Stimulated activated CD4-positive, alpha-beta T cell treated with anti-CD3 and anti-CD28 coated beads, TNF-alpha, amount 100 ng/mL, for 48 hours (primary cell): ENCODE measurements at places on chromosomes 3 and 15.

- no peak for DNase-seq
Measured at GRCh38 chr3:50464569-50464968, 38.9 kb downstream of the CACNA2D2 start.

DNA sequence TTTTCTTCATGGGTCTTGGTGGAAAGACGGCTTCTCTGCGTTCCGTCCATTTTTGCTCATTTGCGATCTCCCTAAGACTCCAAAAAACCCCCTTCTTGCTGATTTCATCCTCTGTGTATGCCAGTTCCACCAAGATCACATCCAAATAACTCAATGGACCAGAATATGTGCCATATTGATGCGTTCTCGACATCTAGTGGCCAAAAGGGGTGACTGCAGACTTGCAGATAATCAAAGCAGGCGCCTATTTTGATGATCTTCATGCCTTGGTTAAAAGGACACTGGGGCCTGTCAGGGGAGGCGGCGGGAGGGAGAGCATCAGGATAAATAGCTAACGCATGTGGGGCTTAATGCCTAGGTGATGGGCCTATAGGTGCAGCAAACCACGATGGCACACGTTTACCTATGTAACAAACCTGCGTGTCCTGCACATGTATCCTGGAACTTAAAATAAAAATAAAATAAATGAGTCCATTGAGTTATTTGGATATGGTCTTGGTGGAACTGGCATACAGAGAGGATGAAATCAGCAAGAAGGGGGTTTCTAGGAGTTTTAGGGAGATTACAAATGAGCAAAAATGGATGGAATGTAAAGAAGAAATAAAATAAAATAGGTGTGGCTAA is 104.2 kb upstream of the RAD18 start:
- DNase-seq = peak; percentile 9

DNA sequence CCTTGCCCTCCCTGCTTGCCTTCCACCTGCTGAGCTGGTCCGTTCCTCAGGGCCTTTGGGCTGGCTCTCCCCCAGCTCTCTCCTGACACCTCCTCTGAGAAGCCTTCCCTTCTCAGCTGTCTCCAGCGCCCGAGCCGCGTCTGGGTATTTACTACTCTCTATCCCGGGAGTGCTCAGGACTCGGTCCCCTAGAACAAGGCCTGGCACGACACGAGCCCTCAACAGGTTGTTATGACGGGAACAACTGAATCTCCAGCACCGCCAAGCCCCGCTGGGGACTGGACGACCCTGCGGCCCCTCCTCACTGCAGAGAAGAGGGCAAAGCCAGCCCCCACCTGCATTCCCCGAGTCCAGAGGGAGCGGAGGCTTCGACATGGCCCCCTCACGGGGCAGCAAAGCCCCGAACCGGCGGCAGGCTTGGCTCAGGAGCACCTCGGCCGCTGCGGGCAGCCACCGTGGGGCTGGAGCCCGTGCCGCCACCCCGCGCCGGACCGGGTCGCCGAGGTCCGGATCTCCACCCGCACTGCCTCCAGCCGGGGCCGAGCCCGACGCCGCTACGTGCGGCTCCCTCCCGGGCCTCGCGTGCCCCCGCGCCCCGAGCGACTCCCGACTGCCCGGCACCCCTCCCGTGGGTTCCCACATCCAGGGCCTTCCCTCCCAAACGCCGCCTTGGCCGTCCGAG is 792 bp downstream of the TPRA1 start:
- no peak for DNase-seq

DNA sequence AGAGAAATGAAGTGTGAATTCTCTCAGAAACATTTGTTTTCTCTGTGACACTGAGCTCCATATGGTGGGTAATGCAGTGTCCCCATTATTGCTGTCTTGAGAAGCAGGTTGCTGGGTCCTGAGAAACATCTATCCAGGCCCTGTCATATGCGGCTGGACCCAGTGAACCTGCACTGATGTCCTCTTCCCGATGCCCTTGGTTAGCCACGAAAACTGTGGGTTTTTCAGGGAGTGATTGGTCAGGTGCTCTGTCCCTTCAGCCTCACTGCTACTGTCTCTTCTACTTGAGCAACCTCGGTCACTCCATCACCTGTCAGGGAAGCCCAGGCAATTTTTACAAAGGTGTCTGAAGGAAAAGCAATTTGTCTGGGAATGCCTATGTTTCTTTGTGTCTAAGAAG is 77.0 kb downstream of the SLC7A14 start:
- no peak for DNase-seq

DNA sequence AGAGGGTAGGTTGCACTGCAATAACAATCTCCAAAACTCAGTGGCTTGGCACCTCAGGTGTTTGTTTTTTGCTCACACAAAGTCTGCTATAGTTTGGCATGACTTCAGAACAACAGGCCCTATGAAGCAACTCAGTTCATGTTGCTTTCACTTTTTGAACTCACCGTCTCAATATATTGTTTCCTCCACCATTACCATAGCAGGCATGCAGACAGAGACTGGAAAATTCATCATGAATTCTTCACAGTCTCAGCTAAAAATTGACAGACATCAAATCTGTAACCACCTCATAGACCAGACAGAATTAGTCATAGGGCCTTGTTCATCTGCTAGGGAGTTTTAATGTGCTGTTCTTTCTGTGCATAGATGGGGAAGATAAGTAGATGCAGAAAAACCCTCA is 161.4 kb upstream of the POU1F1 start:
- DNase-seq = no peak

DNA sequence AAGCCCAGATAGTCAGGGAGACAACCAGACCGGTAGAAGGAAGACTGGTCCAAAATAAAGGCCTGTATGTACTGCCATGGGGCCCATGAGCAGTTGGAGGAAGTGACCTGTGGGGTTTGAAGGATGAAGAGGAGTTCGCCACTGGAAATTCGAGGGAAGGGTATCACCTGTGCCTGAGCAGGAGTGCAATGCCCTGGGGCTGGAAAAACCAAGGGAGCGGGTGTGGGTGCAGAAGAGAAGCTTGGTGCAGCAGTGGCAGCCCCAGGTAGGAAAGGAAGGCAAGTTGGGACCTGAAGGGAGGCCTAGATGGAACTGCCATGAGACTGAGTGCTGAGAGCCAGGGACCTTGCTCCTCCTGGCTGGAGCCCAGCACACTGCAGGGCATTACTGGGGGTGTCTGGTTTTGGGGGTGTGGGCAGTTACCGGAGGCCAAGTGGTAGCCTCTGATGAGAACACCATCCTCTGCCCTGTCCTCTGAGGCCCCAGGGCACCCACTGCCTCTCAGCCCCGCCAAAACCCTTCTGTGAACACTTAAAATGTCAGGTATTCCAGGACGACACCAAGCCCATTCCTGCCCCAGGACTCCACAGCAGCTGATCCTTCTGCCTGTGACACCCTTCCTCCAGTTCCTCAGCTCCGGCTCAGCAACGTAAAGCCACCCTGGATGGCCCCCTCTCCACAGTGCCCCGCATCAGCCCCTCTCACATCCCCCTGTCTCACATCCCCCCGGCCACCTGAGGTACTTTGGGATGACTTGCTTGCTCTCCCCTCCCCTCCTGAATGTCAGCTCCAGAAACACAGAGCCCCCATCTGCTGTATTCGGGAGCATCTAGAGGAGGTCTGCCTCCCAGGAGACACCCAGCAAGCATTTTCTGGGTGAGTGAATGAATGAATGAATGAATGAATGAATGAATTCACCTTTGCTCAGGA is 42.9 kb downstream of the WNT7A start:
- no peak for DNase-seq

DNA sequence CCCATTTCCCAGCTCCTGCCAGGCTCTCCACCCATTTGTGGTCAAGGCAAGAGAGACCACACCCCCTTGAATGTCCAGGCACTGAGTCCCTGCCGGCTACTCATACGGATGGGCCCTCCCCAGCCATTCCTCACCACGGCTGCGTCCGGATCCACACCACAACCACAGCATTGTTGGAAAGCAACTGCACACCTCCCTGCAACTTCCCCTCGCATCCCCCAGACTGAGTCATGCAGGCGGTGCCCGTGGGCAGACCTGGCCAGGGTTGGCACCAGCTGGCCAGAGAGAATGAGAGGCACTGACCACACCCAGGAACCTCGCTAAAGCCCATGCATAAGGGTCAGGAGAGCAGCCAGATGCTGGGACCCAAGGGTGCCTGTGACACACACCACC is 30.5 kb downstream of the LOXL1 start:
- no peak for DNase-seq

GRCh38 chr15:71559616-71560015 is 250.7 kb upstream of the NR2E3 start:
- no peak for DNase-seq

DNA sequence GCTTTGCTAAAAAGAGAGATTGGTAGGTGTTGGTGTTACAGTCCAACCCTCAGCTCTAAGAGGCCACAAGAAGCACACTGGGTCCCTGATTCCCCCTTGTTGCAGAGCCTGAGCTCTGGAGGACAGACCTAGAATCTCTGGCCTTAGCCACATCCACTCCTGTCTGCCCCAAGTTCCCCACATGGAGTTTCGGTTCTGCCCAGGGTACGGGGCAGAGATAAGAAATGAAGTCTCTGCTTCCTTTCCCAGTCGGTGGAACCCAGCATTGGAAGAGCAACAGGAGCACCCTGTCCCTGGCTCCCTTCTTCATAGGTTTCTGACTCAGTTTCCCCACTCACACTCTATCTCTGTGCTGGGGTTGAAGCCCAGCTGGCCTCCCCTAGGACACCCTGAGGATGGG is 13.2 kb downstream of the PRR23E start:
- no peak for DNase-seq

DNA sequence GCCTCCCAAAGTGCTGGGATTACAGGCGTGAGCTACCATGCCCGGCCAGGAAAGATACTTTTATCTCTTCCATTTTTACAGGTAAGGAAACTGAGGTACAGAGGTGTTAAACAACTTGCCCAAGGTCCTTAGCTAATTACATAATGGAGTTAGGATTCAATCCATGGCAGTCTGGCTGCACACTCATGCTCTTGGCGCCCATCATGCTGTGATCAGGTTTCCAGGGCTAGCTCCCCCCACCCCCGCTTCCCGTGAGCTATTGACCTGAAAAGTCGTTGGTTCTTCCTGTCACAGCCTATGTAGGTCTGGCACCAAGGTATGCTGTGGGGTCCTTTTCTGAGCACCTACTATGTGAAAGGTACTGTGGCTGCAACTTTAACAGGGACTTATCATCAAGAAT is 55.9 kb upstream of the LARS2 start:
- no peak for DNase-seq

GRCh38 chr3:132348531-132348930 is 31.3 kb downstream of the ACP3 start:
- DNase-seq = no peak

DNA sequence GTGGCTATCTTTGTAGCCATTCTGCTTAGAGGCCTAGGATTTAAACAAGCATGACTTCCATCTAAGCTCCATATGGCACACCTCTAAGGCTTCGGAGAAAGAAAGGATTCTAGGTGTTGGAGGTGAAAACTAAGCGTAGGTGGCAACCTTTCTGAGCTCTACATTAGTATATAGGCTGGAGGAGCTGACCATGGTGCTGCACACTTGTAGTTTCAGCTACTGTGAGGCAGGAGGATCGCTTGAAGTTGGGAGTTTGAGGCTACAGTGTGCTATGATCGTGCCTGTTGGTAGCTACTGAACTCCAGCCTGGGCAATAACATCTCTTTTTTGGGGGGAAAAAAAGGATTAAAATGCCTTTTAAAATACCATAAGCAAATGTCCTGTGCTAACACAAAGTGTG is 7.4 kb downstream of the EAF1 start:
- no peak for DNase-seq

DNA sequence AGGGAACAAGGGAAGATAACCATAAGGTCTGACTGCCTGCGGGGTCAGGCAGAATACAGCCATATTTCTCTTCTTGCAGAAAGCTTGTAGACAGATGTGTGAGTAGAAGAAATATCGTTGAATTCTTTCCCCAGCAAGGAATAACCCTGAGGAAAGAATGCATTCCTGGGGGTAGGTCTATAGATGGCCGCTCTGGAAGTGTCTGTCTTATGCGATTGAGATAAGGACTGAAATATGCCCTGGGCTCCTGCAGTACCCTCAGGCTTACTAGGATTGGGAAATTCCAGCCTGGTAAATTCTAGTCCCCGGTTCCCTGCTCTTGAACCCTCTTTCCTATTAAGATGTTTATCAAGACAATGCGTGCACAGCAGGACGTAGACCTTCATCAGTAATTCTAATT is 15.8 kb upstream of the SST start:
- no peak for DNase-seq

- peak; percentile 19 for DNase-seq
Measured at GRCh38 chr3:45870099-45870498, 16.2 kb upstream of the CCR9 start.

- DNase-seq = no peak
Measured at GRCh38 chr3:78994174-78995027, 773.4 kb downstream of the ROBO1 start.

- DNase-seq = no peak
Measured at GRCh38 chr3:32347343-32348125, 44.1 kb upstream of the CMTM7 start.

DNA sequence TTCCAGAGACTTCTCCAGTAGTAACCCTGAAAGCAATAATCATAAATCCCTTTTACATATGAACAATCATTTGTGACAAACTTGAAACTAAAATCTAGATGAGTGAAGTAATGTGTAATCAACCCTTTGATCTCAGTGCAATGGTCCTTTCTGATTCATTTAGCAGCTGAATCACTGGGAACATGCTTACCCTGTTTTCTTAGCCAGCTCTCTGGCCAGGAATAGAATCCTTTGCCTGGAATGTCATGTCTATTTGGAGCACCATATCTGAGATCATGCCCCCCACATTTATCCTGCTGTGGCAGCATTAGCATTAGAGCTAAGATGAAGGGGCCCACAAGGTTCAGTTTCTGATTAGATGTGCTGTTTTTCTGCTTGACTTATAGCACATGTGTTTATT is 309.8 kb downstream of the OXSM start:
- DNase-seq = no peak

- no peak for DNase-seq
Measured at GRCh38 chr3:184784731-184785500, 27.1 kb upstream of the VPS8 start.

DNA sequence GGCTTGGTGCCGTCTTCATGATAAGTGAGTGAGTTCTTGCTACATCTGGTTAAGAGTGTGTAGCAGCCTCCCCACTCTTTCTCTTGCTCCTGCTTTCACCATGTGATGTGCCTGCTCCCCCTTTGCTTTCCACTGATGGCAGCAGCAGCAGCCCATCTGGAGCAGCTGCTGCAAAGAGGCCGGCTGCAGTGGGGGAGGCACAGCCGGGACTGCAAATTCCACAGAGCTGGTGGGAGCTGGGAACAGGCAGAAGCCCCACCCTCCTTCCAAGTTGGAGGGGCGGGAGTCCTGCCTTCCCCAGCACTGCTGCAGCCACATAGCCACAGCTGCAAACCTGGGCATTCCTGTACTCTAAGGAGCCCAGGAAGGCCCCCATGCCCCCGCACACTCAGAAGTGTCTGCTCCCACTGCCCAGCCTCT is 62.8 kb upstream of the IMPG2 start:
- DNase-seq = no peak
